ENCODE measurements at places on chromosomes 1 and 21.
A peak's percentile ranks its signal among the peaks of the same experiment; 100 is the strongest.

- no peaks in the 10 kb centered on the region for H3K36me3 ChIP-seq
- DNase-seq = no peak
- no peaks in the 10 kb centered on the region for H3K4me1 ChIP-seq
- no peaks in the 10 kb centered on the region for H3K27me3 ChIP-seq
- no peak overlapping the region for H3K4me3 ChIP-seq
- H3K27ac ChIP-seq = no peak overlapping the region
These were observed 105.0 kb downstream of the SIM2 start for GRCh38 chr21:36803816-36804439.

DNA sequence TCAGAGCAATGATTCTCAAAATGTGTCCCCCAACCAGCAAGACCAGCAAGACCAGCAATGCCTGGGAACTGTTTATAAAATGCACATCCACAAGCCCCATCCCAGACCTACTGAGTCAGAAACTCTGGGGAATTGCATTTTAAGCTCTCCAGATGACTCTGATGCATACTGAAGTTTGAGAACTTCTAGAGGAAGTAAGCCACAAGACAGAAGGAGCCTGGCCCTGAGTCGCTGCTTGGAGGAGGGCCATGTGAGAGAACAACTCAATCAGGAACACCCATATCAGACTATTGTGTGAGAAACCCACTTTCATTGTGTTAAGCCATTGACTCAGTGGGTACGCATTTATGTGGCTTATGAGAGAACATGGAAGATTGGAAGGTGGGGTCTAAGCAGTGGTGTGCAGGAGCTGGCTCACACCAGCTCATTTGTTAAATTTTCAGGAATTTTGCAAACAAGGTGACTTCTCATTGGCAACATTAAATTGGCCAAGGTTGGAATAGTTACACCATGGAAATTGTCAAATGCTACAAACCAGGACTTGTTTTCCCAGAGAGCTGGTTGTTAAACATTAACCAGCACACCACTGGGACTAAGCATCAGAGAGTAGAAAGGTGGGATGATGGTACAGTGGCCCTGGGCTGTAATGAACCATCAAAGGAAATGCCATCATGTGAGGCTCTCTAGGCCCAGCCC lies 38.9 kb downstream of the ATP1A1 start:
- H3K36me3 ChIP-seq = peaks cover 16% of the 10 kb centered on the region
- no peaks in the 10 kb centered on the region for H3K4me1 ChIP-seq
- no peak overlapping the region for H3K27ac ChIP-seq
- no peak for DNase-seq

DNA sequence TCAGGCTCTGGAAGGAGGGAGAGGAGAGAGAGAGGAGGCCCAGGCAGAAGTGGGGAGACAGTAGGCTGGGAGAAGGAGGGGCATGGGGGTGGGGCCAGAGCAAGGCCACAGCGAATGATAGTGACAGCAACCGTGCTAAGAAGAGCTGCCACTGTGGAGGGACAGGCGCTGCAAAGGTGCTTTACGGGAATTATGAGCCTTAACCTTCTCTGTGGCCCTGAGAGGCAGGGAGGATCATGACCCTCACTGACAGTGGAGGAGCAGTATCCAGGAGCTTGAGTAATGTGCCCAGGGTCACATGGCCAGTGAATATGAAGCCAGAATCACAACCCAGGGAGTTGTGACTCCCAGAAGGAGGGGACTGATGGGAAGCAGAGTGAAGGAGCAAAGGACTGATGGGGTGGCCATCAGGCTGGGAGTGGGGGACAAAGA lies 53.4 kb upstream of the RPL11 start:
- no peaks in the 10 kb centered on the region for H3K27me3 ChIP-seq
- no peak for DNase-seq
- H3K27ac ChIP-seq = no peak overlapping the region
- no peaks in the 10 kb centered on the region for H3K36me3 ChIP-seq

- H3K27me3 ChIP-seq = no peaks in the 10 kb centered on the region
- peak; percentile 83 for DNase-seq
- no peaks in the 10 kb centered on the region for H3K4me1 ChIP-seq
- H3K4me3 ChIP-seq = peak overlapping the region; percentile 0
- no peaks in the 10 kb centered on the region for H3K36me3 ChIP-seq
These were observed 176.9 kb upstream of the LMO4 start for GRCh38 chr1:87151500-87152421.

GRCh38 chr1:28582248-28582615 lies 9.8 kb upstream of the RAB42 start:
- H3K36me3 ChIP-seq = peaks cover 33% of the 10 kb centered on the region
- no peak for DNase-seq

- peaks cover 44% of the 10 kb centered on the region for H3K4me1 ChIP-seq
- no peaks in the 10 kb centered on the region for H3K36me3 ChIP-seq
- peak; percentile 97 for DNase-seq
- peak within 1 kb of the TSS; percentile 59 for H3K4me3 ChIP-seq
These were observed at the start of gene CREB3L4 for GRCh38 chr1:153967107-153967999. CREB3L4 (plus strand) TSS chr1:153967902; CDS start chr1:153968526, 624 bp downstream.

- no peak overlapping the region for H3K4me3 ChIP-seq
- peaks cover 7% of the 10 kb centered on the region for H3K36me3 ChIP-seq
- DNase-seq = no peak
These were observed 122.9 kb downstream of the EVI5 start for GRCh38 chr1:92662048-92662447.

GRCh38 chr1:15180189-15180588 lies 26.6 kb downstream of the TMEM51 start:
- H3K4me1 ChIP-seq = peaks cover 38% of the 10 kb centered on the region
- H3K4me3 ChIP-seq = no peak overlapping the region
- H3K27ac ChIP-seq = no peak overlapping the region
- H3K27me3 ChIP-seq = no peaks in the 10 kb centered on the region

DNA sequence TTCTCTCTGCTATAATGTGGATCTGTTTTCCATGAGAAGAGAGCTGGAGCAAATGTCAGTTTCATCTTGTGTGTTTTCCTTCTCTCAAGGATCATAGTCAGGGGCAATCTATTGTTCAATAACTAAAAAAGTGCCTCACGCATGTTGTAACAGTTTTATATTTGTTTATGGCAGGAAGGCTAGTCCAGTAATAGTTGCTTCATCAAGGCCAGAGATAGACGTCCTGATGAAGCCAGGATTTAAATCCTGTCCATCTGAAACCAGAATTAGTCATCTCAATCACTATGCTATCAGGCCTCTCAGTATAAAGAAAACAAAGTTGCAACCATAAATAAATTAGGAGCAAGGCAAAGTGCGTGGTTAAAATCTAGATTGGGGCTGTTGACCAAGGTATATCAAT lies 30.2 kb upstream of the DUSP10 start:
- H3K27ac ChIP-seq = no peak overlapping the region
- DNase-seq = no peak
- no peaks in the 10 kb centered on the region for H3K27me3 ChIP-seq
- no peak overlapping the region for H3K4me3 ChIP-seq

- H3K4me1 ChIP-seq = no peaks in the 10 kb centered on the region
- peaks cover 85% of the 10 kb centered on the region for H3K36me3 ChIP-seq
- H3K4me3 ChIP-seq = no peak overlapping the region
These were observed 29.5 kb upstream of the TTC39A start for GRCh38 chr1:51359879-51360278.

DNA sequence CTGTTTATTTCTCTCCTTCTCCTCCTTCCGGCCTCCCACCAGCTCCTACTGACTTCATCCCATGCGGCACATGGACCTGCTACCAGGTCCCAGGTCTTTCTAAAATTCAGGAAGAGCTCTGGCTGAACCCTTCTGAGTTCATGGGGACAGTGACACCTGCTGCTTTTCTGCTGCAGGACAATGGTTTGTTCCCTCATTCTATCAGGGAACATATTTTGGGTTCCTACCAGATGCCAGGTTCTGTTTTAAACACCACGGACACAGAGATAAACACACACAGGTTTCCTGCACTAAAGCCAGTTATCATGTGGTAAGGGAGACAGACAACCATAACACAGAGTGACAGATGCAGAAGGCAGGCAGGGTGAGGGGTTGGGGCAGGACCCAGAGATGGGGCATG lies 114.0 kb upstream of the RAB4A start:
- H3K4me3 ChIP-seq = no peak overlapping the region
- H3K36me3 ChIP-seq = no peaks in the 10 kb centered on the region
- no peaks in the 10 kb centered on the region for H3K27me3 ChIP-seq
- peak; percentile 75 for DNase-seq
- H3K4me1 ChIP-seq = peaks cover 24% of the 10 kb centered on the region
- no peak overlapping the region for H3K27ac ChIP-seq

GRCh38 chr1:203744075-203744972 lies 20.7 kb upstream of the LAX1 start:
- H3K27ac ChIP-seq = peak overlapping the region; percentile 39
- peaks cover 10% of the 10 kb centered on the region for H3K36me3 ChIP-seq
- H3K4me3 ChIP-seq = no peak overlapping the region
- H3K4me1 ChIP-seq = peaks cover 17% of the 10 kb centered on the region
- DNase-seq = peak; percentile 89

GRCh38 chr1:92065042-92065441 lies 10.2 kb downstream of the SETSIP start:
- no peaks in the 10 kb centered on the region for H3K27me3 ChIP-seq
- no peak overlapping the region for H3K4me3 ChIP-seq
- no peaks in the 10 kb centered on the region for H3K4me1 ChIP-seq
- no peaks in the 10 kb centered on the region for H3K36me3 ChIP-seq
- no peak for DNase-seq
